ENCODE measurements at places on chromosomes 16 and 17. TPM values are rescaled to one million over a fixed set of nuclear protein-coding genes. Genes with fewer than 3 reads are reported as not detected.

- DNase-seq = no peak
Measured at GRCh38 chr17:9022573-9023391, 1.5 kb downstream of the NTN1 start.

GRCh38 chr16:57984443-57985203, 13.7 kb upstream of the CNGB1 start:
- no peak for DNase-seq

DNA sequence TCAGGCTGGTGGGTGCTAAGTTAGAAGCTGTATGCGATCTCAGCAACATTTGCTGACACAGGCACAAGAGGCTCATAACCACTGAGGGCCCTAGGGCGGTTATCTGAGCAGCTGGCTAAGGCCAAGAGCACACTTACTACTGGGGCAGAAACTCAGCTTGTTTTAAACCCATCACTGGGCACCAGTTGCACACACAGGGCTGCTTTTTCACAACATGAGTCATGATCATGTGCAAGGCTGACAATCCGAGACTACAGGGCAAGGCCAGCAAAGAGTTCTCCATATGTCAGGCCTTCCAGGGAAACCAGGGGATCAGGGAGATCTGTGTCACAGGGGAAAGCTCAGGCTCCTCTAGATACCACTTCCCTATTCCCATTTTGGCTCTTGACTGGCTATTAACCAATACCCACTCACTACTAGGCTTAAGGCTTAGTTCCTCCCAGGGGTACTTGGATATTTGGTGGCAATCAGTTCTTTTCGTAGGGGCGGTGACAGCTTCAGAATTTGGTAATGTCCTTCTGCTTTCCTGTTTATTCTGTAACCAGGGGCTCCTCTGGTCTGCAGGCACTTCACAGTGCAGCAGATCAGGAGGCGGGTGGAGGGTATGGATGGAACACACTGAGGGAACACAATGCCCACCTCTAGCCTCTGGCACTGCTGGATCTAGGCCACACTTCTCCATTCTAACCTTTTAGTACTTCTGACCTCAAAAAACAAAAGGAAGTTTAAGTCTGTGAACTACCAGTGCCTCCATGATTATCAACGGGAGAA, 44.9 kb upstream of the ERN1 start:
- DNase-seq = peak; percentile 94

DNA sequence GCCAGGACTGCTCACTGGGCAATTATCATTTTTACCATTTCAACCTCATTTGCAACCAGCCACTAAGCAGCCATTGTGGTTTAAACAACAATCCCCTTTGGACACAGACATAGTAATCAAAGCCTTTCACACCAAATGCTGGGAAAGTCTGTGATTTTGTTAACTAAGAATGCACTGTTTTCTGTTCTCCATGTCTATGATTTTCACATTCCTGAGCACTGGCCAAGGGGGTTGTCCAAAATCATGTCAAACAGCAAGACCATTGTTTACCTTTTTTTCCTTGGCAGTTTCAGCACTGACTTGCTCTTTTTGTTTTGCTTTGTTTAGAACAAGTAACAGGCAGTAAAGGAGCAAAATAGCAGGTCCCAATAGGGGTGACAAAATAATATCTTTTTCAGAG, 106.3 kb upstream of the SIAH1 start:
- peak; percentile 81 for DNase-seq

GRCh38 chr17:71224824-71225575, 895.8 kb upstream of the SOX9 start:
- no peak for DNase-seq

The OR3A3 gene
- not detected for total RNA-seq

GRCh38 chr17:79841369-79842135, 2.3 kb upstream of the CBX4 start:
- no peak for DNase-seq

The KRTAP9-4 gene
- not detected for total RNA-seq

DNA sequence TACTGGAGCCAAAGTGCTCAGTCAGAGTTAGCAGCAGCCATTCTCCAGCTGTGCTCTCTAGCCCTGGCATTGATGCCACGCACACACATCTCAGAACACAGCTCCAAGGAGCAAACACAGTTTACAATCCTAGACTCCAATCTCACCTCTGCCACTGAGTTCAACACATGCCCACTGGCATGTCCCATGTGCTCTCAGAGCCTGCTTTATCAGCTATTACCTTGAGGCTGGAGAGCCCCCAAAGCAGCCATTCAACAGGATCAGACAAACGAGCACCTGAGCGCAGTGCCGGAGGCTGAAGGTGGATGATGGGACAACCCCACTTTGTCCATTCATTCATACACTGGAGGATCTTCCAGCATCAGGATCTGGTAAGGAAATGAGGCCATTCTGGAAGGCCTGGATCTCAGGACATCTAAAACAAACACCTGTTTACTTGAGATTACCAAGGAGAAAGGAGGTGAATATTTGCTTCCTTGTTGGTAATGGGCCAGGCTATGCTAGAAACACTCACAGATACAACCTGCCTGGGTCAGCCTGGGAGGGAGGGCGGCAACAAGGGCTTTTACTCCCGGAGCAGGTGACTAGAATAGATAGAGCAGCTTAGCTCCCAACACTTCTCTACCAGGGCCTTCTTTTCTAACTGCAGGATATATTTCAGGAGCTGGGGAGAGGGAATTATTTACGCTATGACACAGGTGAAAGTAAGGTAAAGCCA, 25.4 kb downstream of the RANBP10 start:
- no peak for DNase-seq

The JPT2 gene
- total RNA-seq = 45.5 TPM

DNA sequence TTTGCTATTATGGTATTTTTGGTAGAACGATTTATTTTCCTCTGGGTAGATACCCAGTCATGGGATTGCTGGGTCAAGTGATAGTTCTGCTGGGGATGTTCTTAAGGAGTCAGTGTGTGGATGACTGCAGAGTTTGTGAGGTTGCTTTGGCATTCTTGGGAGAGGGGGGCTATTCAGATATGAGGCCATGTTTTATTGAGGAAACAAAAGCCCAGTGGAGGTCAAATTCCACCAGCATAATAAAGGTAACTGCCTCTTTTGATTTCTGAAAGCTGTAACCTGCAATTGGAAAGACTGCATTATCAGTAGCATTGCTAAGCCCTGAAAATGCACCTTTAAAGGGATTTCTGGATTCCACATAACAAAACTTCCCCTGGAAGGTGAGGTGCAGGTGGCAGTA, 43.7 kb upstream of the HNF1B start:
- DNase-seq = no peak

GRCh38 chr16:85517154-85517553, 96.0 kb upstream of the GSE1 start:
- no peak for DNase-seq

- DNase-seq = peak; percentile 48
Measured at GRCh38 chr16:85491058-85491771, 121.9 kb upstream of the GSE1 start.

- no peak for DNase-seq
Measured at GRCh38 chr17:17661134-17661533, 20.1 kb upstream of the RAI1 start.

DNA sequence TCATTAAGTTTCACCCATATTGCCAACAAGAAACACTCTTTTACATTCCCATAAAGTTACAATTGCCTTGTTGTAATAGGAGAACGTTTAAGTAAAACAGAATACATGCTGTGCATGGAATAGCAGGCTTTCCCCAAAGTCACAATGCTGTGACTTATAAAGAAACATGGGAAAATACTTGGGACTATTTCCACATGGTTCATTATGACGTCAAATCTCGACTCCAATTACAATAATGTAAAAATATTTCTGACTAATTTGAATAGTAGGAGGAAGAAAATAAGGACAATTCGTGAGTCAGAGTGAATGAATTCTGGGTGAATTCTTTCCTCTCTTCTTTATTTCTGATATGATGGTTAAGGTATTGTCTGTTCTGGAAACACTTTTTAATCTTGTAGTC, 52.8 kb downstream of the CDH11 start:
- peak; percentile 46 for DNase-seq

- no peak for DNase-seq
Measured at GRCh38 chr16:19743816-19744159, 25.7 kb downstream of the IQCK start.

DNA sequence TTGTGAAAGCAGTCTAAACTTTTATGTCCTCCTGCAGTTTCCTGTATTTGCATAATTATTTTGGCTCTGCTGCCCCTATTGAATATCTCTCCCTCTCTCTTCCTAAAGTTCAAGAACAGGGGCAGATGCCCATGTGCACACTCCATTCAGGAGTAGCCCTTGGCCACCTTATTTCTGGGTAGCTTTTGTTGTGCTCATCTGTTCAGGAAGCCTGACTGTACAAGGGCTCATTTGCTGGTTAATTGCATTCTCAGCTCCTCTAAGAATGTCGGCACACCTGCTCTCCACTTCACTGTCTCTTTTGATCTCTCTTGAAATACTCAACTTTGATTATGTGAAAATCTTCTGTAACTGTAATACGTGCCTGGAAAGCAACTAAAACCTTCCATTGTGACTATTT, 1378.8 kb upstream of the CDH8 start:
- DNase-seq = no peak

DNA sequence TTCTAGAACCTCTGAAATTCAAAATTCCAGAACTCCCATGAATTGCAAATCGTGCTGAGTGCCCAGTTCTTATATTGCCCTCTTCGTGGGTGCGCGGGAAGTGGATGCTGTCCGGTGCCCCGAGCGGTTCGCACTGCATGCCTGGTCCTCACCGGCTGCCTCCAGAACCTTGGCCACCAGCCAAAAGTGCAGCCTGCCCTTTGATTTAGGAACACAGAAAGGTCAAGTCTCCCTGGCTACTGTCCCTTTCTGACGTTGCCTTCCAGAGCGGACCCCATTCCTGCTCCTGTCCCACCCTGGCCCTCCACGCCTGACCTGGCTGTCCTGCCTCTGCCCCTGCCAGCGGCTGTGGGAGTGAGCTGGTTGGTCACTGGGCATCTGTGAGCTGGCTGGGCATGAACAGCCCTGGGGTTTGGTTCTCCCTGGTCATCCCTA, 9.7 kb downstream of the NEUROD2 start:
- DNase-seq = no peak

DNA sequence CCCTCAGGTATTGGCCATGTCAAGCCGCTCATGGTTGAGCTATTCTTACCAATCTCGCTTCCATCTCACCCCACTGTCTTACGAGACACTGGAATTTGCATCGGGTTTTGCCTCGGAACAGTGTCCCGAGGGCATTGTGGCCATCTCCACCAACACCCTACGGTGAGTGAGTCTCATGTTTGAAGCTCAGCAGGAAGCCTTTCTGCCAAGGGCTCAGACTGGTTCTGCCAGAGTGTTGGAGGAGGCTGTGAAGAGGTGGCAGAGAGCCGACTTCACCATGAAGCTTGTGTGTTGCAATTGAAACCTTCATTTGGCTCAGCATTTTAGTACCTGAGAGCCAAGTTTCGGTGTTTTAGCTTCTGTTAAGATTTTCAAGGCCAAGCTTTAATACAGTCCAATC, 38.0 kb downstream of the SF3B3 start:
- no peak for DNase-seq

DNA sequence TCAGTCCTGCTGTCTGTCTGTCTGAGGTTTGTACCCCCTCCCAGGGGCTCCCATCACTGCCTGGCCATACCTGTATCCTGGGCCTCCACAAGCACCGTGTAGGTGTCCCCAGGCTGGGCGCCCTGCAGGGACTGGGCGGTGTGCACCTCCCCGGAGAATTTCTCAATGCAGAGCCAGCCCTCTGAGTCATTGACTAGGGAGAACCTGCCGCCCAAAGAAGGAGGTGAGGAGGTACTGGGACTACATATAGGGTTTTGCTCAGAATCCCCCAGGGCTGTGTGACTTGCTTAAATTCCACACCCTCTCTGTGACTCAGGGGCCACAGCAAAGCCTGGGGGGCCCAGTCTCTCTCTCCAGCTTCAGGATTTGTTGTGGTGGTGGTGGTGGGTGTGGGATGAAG, 7.6 kb downstream of the CDH16 start:
- DNase-seq = no peak

- DNase-seq = no peak
Measured at GRCh38 chr17:12386225-12386624, 279.5 kb upstream of the MYOCD start.

The MT1A gene
- total RNA-seq = not detected

The ARHGDIG gene
- 3.5 TPM for total RNA-seq

- DNase-seq = no peak
Measured at GRCh38 chr16:77014441-77014840, 176.5 kb upstream of the MON1B start.

The TERB1 gene
- not detected for total RNA-seq

DNA sequence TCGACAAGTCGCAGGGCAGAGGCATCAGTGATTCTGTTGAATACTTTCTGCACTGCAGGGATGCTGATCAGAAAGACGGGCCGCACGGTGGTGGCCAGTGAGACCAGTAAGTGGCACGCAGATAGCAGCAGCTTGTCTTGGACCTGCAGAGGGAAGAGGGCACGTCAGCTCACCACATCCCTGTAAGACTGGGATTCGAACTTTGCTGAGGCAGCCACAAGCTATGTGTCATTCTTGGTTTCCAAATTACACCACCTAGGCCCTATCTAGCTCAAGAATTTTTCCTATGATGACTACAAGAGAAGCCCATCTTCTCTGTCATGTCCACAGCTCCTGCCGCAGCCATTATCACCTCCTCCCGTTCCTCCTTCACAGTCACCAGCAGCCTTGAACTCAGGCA, 49.4 kb upstream of the GSG1L start:
- DNase-seq = no peak

DNA sequence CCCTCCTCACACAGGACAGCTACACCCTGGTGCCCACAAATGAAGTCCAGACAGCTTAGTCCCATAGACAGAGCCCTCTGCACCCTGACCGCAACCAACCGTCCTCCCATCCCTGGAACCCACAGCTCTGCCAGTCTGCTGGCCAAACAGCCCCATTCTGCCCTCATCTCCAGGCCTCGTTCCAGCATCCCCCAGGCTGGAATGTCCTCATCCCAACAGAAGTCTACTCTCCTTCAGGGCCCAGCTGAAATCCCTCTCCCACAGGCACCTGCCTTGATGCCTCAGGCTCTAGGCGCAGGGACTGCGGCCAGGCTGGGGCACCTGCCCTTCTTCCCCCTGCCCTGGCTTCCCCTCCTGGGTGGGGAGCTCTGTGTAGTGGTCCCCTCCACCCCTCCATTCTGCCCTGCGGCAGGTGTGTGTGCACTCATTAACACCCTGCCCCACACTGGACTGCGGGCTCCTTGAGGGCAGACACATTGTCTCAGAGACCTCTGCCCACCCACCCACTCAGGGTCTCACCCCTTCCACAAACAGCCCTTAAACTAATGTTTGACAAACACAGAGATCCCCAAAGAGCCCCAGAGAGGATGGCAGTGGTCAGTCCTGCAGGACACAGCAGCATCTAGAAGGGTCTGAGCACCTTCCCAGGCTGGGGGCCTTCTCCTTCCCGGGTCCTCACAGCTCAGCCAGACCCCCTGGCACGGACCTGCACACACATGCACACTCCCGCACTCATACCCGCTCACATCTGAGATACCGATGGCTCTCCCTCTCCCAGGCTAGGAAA, 820 bp downstream of the GRIN2C start:
- DNase-seq = no peak

DNA sequence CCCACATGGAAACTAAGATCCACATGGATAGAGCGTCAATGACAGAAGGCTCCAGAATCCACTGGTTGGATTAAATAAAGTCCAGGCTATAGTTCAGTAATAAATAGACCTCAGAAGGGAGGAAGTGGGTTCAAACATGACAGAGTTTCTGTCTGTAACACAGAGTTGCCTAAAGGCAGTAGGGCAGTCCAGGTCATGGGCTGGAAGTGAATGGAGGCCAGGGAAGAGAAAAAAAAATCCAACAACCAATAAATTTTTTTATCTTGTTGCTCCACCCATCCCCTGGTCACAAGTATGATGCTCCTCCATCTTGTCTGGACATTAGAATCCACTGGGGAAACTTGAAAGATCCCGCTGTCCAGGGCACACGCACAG, 92.4 kb downstream of the RGS9 start:
- DNase-seq = no peak

- no peak for DNase-seq
Measured at GRCh38 chr17:80104321-80104955, 3.1 kb downstream of the GAA start.

Measured in SK-MEL-5 (cell line).